ENCODE measurements at places on chromosomes 12 and 14.

GRCh38 chr12:130436741-130437501 is 99.2 kb downstream of the PIWIL1 start:
- no peak for DNase-seq

- peak; percentile 67 for DNase-seq
These were observed 19.4 kb downstream of the ABCB9 start for GRCh38 chr12:122946690-122947341.

- no peak for DNase-seq
These were observed 2.4 kb upstream of the CLEC1B start for GRCh38 chr12:10001171-10001776.

GRCh38 chr12:113612793-113613192 is 141.1 kb upstream of the LHX5 start:
- DNase-seq, result no peak

DNA sequence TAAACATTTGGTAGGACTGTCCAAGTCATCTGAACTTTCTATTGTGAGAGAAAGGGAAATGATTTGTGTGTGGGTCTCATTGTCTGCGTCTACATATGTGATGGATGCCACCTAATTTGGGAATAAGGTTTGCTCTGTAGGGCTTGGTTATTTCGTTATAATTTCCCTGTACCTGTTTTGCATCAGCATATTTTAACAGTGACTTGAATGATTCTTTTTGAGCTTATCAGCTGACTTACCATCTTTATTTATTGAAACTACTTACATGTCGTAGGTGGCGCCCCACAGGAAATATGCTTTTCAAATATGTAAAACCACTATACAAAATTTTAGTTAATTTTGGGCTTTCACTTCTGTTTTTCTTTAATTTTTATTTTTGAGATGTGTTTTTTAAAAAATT is 56.5 kb upstream of the BCAT1 start:
- no peak for DNase-seq

DNA sequence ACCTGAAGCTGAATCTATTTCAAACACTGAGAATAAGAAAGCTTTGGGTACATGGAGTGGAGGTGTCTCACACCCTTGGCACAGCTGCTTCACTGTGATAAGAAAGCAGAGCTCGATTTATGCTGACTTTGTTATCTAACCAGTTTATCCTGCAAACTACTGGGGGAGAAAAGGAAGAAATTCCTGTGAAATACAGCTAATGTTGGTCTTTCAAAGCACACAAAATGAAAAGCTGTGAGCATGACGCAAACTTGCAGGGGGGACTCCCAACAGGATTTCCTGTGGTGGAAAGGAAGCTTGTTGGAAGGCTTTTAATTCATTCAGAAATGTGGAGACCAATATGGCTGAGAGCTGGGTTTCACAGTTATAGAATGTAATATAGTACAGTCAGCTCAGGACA is 53.4 kb downstream of the SRGAP1 start:
- no peak for DNase-seq
